NCI-H2081 treated with DMSO at 0.1 percent for 48 hours (cell line): ENCODE measurements at places on chromosomes 3 and 15.

DNA sequence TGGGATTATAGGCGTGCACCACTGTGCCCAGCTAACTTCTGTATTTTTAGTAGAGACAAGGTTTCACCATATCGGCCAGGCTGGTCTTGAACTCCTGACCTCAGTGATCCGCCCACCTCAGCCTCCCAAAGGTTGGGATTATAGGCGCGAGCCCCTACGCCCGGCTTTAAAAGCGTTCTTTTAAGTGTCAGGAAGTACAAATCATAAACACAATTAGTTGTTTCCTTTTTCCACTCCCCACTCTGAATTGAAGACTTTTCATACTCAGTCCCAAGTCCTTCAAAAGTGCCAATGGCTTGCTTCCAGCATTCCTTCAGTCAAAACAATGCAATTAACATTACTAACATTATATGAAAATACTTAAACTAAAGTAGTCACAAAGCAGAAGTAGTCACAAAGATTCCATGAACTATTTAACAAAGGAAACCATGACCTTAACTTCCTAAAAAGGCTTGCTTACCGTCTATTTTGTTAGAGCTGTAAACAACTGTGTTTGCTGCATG is 8.1 kb downstream of the WDR82 start:
- DNase-seq = no peak

GRCh38 chr3:32436816-32437189 is 45.1 kb downstream of the CMTM7 start:
- no peak for DNase-seq

- no peak for DNase-seq
Measured at GRCh38 chr3:20458994-20459716, 273.1 kb upstream of the SGO1 start.

DNA sequence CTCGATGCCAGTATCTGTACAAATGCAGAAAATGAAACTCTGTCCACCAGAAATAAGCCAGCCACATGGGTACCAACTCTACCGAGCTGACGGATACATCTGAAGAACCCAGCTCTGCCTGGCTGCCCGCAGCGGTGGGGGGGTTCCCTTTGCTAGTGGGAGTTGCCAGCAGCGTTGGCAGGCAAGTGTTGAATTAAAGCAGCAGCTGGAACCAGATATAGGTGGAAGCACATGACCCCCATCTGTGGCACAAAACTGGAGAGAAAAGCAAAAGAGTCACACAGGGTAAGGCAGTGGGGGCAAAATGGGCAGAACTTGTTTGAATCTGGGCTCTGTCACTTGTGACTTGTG is 17.9 kb downstream of the CRYGS start:
- DNase-seq = no peak

DNA sequence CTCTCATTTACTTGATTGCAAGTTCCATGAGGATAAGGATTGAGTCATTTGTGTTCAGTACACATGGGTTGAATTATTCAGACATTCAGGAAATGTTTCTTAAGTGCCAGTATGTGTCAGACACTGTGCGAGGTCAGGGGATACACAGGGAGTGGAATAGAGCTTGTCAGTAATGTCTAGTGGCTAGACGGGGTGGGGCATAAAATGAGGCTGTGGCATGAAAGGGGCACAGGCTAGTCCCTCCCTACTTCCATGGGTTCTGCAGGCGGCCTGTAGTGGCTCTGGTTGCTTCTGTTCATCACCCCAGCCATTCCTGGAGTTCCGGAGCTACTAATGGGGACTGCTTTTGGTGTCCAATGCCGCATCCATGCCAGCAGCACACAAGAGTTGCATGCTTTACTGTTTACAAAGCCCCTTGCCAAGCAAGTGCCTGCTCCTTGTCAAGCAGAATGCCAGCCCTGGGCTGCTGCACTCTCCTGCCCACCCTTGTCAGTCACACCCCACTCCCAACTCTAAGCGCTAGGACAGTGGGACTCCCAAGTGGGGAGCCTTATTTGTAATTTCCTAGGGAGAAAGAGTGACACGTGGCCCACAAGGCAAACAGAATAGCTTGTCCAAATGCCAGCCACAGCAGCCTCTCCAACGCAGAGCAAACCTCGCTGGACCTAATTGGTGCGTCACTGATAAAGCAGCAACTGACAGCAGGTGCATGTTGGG is 70.8 kb downstream of the RAB11A start:
- no peak for DNase-seq

DNA sequence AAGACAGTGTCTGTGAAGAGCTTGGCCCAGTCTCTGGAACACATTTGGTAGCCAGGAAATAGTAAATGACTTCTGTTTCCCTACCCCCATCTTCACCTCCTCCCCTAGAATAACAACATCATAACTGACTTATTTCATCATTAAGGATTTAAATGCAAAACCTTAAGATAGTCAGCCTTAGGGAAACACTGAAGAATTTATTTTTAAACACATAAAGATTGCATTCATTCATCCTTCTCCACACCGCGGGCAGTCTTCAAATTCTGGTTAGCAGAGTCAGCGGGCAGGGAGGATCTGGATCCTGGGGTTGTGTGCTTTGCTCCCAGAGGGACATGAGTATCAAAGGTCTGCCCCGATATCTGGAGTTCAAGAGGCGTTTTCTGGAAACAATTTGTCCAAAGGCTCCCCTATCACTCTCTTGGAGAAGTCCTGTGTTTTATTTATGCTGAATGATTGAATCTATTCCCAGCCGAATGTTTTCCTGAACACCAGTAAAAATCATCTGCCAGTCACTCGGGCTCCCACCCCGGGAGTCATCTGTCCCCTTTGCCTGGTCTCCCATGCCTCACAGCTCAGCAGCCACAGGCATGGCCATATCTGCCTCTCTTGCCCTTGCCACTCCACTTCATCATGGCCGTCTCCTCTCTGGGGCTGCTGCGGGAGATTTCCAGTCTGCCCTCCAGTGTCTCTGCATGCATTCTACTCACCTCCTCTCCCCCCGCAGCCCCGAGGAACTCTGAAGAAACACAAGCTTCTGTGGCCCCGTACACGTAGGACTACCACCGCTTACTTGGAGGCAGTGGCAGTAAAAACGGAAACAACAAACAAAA is 234.7 kb upstream of the CTDSPL start:
- no peak for DNase-seq
